ENCODE measurements at places on chromosomes 4 and X. TPM values are rescaled to one million over a fixed set of nuclear protein-coding genes. Genes with fewer than 3 reads are reported as not detected.

GRCh38 chr4:21415728-21416127 lies 532.8 kb downstream of the KCNIP4 start:
- no peak overlapping the region for H3K4me3 ChIP-seq
- no peak overlapping the region for H3K27ac ChIP-seq
- H3K4me1 ChIP-seq: no peaks in the 10 kb centered on the region
- no peak for DNase-seq

DNA sequence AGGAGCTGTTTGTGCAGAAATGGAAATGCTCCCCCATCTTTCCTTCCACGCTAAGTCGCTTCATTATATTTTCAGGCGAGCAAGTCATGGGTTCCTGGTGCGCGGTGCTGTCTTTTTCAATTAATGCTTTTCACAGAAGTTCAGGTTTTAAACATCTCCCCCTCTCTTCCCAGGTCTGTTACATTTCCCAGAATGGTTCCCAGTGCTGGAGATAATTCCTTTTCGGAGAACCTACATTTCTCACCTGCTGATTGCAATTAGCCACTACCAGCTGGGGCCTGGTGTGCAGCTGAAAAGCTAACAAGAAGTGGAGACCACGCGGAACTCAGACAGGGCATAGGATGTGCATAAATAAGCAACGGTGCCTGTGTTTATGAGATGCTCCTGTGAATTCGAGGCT lies 217.8 kb downstream of the MID1IP1 start:
- no peaks in the 10 kb centered on the region for H3K36me3 ChIP-seq
- H3K4me1 ChIP-seq: no peaks in the 10 kb centered on the region

- no peak overlapping the region for H3K4me3 ChIP-seq
- no peak for DNase-seq
- H3K4me1 ChIP-seq: no peaks in the 10 kb centered on the region
- no peaks in the 10 kb centered on the region for H3K36me3 ChIP-seq
- H3K27ac ChIP-seq: no peak overlapping the region
Measured at GRCh38 chr4:72283357-72283756, 251.6 kb downstream of the NPFFR2 start.

GRCh38 chr4:42320822-42321388 lies 76.4 kb upstream of the SHISA3 start:
- H3K27me3 ChIP-seq: no peaks in the 10 kb centered on the region
- no peak for DNase-seq
- H3K4me1 ChIP-seq: no peaks in the 10 kb centered on the region
- no peak overlapping the region for H3K4me3 ChIP-seq
- no peaks in the 10 kb centered on the region for H3K36me3 ChIP-seq

GRCh38 chr4:2914256-2915126 lies 48.7 kb downstream of the NOP14 start:
- no peaks in the 10 kb centered on the region for H3K4me1 ChIP-seq
- no peak for DNase-seq
- H3K4me3 ChIP-seq: no peak overlapping the region
- H3K27ac ChIP-seq: no peak overlapping the region
- no peaks in the 10 kb centered on the region for H3K27me3 ChIP-seq
- H3K36me3 ChIP-seq: no peaks in the 10 kb centered on the region

- DNase-seq: no peak
- H3K27me3 ChIP-seq: no peaks in the 10 kb centered on the region
- H3K27ac ChIP-seq: no peak overlapping the region
- no peaks in the 10 kb centered on the region for H3K36me3 ChIP-seq
- no peaks in the 10 kb centered on the region for H3K4me1 ChIP-seq
Measured at GRCh38 chr4:53618321-53618720, 27.0 kb upstream of the LNX1 start.

DNA sequence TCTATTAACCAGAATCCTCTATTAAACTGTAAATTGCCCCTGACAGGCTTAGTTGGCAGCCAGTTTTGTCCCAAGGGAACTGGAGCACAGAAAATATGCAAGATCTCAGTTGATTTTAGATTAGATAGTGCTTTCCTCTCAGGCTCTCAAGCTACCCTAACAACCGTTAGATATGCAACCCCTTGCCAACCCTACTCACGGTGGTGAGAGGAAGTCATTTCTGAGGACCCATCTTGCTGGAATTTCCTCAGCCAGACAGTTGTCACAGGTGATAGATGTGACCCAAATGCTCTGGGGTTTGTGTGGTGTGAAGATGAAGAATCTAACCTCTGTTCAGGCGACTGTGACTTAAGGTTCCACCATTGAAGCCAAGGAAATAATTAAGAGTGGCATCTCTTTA lies 447.1 kb downstream of the MID1IP1 start:
- H3K4me1 ChIP-seq: no peaks in the 10 kb centered on the region
- H3K27me3 ChIP-seq: no peaks in the 10 kb centered on the region
- H3K27ac ChIP-seq: no peak overlapping the region

- DNase-seq: no peak
- no peaks in the 10 kb centered on the region for H3K4me1 ChIP-seq
- no peaks in the 10 kb centered on the region for H3K27me3 ChIP-seq
- no peaks in the 10 kb centered on the region for H3K36me3 ChIP-seq
Measured at GRCh38 chrX:143536176-143536575, 18.9 kb upstream of the SPANXN3 start.

GRCh38 chr4:188109157-188109755 lies at the start of gene TRIML2:
Gene TRIML2, minus strand, starts transcription at chr4:188109603. Its CDS starts 4,235 bp downstream, at chr4:188105368.
- H3K27me3 ChIP-seq: no peaks in the 10 kb centered on the region
- DNase-seq: no peak
- H3K4me1 ChIP-seq: no peaks in the 10 kb centered on the region
- H3K36me3 ChIP-seq: no peaks in the 10 kb centered on the region
- H3K27ac ChIP-seq: no peak within 1 kb of the TSS

DNA sequence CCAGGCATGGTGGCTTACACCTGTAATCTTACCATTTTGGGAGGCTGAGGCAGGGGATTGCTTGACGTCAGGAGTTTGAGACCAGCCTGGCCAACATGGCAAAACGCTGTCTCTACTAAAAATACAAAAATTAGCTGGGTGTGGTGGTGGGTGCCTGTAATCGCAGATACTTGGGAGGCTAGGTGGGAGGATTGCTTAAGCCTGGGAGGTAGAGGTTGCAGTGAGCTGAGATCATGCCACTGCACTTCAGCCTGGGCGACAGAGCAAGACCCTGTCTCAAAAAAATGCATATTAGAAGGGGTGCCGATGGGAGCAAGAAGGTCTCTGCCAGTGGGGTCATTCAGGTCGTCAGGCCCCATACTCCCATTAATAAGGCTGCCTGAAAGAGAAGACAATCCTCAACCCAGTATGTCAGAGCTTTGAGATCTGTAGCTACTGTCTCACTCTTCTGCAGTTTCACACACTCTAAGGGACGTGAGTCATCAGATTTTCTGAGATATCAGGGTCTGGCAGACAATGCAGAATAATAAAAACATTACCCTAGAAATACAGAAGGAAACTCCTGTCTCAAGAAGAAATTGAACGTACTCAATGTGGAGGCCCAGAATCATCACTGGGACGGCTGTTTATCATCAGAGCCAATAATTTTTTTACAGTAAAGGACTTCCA lies 176.7 kb upstream of the FAT1 start:
- no peaks in the 10 kb centered on the region for H3K27me3 ChIP-seq
- no peaks in the 10 kb centered on the region for H3K36me3 ChIP-seq
- H3K27ac ChIP-seq: no peak overlapping the region
- no peaks in the 10 kb centered on the region for H3K4me1 ChIP-seq
- DNase-seq: no peak

DNA sequence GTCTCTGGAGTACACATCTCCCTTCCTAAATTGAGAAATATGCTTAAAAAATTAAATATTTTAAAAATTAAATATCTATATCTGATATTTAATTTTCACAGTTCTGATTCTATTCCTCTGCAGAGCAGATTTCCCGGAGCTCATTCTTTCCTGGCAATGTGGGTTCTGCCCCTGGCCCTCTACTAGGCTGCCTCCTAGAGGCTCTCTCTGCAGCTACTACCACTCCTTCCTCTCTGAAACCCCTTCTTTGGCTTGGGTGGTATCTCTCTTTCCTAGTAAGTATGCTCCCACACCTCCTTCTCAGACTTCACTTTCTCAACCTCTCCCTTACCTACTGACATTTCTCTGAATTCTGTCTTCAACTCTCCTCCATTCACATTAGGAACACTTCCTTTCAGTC lies 45.3 kb downstream of the RPGR start:
- no peaks in the 10 kb centered on the region for H3K4me1 ChIP-seq
- H3K27me3 ChIP-seq: no peaks in the 10 kb centered on the region
- no peak overlapping the region for H3K4me3 ChIP-seq
- H3K36me3 ChIP-seq: no peaks in the 10 kb centered on the region
- no peak for DNase-seq

GRCh38 chr4:12697970-12698369 lies 786.2 kb downstream of the RAB28 start:
- H3K36me3 ChIP-seq: no peaks in the 10 kb centered on the region
- no peaks in the 10 kb centered on the region for H3K27me3 ChIP-seq
- H3K4me1 ChIP-seq: no peaks in the 10 kb centered on the region
- no peak for DNase-seq
- H3K27ac ChIP-seq: no peak overlapping the region
- no peak overlapping the region for H3K4me3 ChIP-seq

DNA sequence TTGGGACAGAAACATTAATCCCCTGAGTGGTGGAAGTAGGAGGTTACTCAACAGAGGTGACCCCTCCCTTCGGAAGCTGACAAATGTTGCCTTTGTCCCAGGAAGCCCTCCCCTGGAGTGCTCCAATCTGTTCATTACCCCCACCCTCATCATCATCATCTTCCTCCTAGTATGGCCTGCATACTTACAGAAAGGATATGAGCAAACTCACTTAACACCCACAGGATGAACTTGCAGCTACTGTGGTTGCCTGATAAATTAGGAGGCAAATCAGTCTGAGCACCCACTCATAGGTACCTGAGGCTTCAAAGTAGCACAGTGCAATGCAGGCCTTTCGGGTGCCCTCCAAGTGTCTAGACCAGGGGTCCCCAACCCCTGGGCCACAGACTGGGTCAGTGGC lies 236.7 kb upstream of the GATB start:
- H3K4me1 ChIP-seq: no peaks in the 10 kb centered on the region
- H3K27me3 ChIP-seq: no peaks in the 10 kb centered on the region
- H3K4me3 ChIP-seq: no peak overlapping the region
- no peak overlapping the region for H3K27ac ChIP-seq

- H3K27me3 ChIP-seq: no peaks in the 10 kb centered on the region
- H3K4me3 ChIP-seq: peak within 1 kb of the TSS; percentile 55
- H3K36me3 ChIP-seq: no peaks in the 10 kb centered on the region
- H3K27ac ChIP-seq: peak within 1 kb of the TSS; percentile 33
Measured at GRCh38 chr4:155666344-155667221, at the start of gene GUCY1A1. Gene GUCY1A1, plus strand, starts transcription at chr4:155666848. Its CDS starts 30,020 bp downstream, at chr4:155696868.

GRCh38 chr4:156782491-156782890 lies 189.1 kb downstream of the PDGFC start:
- H3K27ac ChIP-seq: no peak overlapping the region
- DNase-seq: no peak
- no peaks in the 10 kb centered on the region for H3K36me3 ChIP-seq
- H3K4me1 ChIP-seq: no peaks in the 10 kb centered on the region
- H3K27me3 ChIP-seq: no peaks in the 10 kb centered on the region

GRCh38 chr4:185222598-185222997 lies 13.2 kb downstream of the SNX25 start:
- H3K27ac ChIP-seq: no peak overlapping the region
- no peaks in the 10 kb centered on the region for H3K27me3 ChIP-seq
- no peaks in the 10 kb centered on the region for H3K36me3 ChIP-seq
- no peak overlapping the region for H3K4me3 ChIP-seq

DNA sequence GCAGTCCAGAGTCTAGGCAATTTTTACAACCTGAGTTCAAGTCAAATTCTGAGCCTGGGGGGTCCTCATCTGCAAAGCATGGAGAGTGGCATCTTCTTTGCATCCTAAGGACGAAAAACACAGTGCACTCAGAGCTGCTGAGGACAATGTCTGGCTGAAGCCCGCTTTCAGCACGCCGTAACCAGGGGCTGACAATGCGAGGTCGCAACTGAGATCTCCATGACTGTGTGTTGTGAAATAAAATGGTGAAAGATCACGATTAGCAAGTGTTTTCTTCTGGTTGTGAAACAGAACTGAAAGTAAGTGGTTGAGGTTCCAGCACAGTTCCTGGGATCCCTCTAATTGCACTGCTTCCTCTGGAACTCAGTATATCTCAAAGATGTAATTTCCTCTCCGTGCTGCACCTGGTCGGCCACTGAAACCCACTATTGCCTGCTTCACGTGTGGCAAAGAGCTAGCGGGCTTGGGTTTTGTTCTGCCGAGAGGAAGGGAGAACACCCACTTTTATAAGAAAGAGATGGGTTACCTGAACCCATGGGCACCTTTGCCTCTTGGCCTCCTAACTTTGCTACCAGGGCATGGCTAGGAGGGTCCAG lies 7.7 kb upstream of the F11 start:
- no peak overlapping the region for H3K4me3 ChIP-seq
- H3K27me3 ChIP-seq: no peaks in the 10 kb centered on the region
- DNase-seq: no peak
- no peak overlapping the region for H3K27ac ChIP-seq
- H3K36me3 ChIP-seq: no peaks in the 10 kb centered on the region

DNA sequence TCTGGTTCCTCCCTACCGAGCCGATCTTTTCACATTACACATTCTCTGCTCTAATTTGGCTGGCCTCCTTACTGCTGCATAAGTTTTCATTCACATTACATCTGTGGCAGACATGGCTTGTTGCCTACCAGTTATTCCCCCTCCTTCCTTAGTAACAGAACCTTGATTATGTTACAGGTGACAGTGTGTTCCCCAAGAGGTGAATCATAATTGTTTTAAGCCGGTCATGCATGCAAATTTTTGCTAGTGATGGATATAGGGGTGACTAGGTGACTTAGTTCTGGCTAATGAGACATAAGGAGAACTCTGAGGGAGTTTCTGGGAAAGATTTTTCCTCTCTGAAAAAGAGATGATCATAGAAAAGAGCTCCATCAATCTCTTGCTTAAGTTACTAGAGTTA lies 8.4 kb upstream of the LAMP2 start:
- no peaks in the 10 kb centered on the region for H3K36me3 ChIP-seq
- H3K4me1 ChIP-seq: no peaks in the 10 kb centered on the region
- DNase-seq: no peak
- H3K27me3 ChIP-seq: no peaks in the 10 kb centered on the region
- no peak overlapping the region for H3K4me3 ChIP-seq
- H3K27ac ChIP-seq: no peak overlapping the region

DNA sequence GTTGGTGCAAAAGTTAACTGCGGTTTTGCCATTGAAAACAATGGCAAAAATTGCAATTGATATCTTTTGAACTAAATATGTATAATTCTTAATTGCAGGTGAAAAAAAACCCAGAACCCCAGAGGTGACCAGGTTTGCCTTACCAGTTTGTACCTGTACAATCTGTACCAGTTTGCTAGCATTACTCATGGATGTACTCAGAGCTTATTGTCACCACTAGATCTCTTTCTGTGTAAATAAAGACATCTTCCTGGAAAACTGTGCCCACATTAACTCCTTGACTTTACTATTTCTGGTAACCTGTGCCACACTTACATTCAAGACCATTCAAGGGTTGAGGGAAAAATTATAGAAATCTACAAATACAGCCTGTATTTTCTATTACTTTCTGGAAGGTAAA lies 139.7 kb downstream of the ELOVL6 start:
- no peak overlapping the region for H3K27ac ChIP-seq
- no peak for DNase-seq
- H3K36me3 ChIP-seq: no peaks in the 10 kb centered on the region
- no peaks in the 10 kb centered on the region for H3K27me3 ChIP-seq

The FAM156B gene
- 13.6 TPM for total RNA-seq

The NDUFA1 gene
- total RNA-seq: 69.4 TPM

The UGT2B10 gene
- not detected for total RNA-seq

The NAA11 gene
- not detected for total RNA-seq

The AWAT2 gene
- not detected for total RNA-seq

The TENM3 gene
- 16.1 TPM for total RNA-seq

The ASMT gene
- 0.38 TPM for total RNA-seq

The STX18 gene
- total RNA-seq: 35.8 TPM
